MCF 10A (cell line): ENCODE measurements at places on chromosomes 7 and 10.

- no peak for DNase-seq
These were observed 901.8 kb upstream of the ZWINT start for GRCh38 chr10:57262892-57263291.

- DNase-seq: no peak
These were observed 96.7 kb downstream of the SEMA3D start for GRCh38 chr7:85090143-85090542.

- DNase-seq: peak; percentile 66
These were observed 112.9 kb downstream of the COL13A1 start for GRCh38 chr10:69914398-69915214.

- no peak for DNase-seq
These were observed 139.8 kb downstream of the CELF2 start for GRCh38 chr10:11157292-11158076.

DNA sequence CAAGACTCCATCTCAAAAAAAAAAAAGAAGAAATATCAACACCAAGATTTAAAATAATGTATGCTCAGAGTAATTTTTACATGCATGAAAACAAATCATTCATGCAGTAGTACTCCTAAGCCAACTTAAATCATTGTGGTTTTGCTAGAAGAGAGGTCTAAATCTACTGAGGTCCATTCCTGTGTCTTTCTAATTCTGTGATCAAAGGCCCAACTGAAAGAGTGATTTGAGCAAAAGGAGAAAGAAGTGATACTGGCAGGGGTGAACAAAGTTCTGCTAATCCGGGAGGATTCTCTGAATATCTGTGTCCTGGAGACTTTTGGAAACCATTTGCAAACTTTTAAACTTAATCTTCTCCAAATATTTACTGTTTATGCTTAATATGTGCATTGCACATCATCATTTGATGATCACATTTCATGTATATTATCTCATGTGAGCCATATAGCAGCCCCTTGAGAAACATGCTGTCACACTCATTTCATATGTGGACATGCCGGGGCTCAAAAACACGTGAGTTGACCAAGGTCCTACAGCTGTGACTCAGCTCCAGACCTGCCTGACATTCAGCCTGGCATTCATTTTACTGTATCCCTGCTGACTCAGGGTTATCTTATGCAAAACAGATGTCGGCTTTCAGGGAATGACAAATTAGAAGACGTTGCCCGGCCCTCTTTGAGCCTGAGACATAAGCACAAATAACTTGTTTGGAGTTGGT lies 76.4 kb downstream of the FAM107B start:
- peak; percentile 55 for DNase-seq
